NCI-H510A treated with DMSO at 0.1 percent for 48 hours (cell line): ENCODE measurements at places on chromosomes 5 and 9.

- DNase-seq, result no peak
Observed at GRCh38 chr9:127873223-127873691, 4.2 kb downstream of the AK1 start.

GRCh38 chr9:13744261-13744901, 464.9 kb upstream of the MPDZ start:
- DNase-seq, result no peak

DNA sequence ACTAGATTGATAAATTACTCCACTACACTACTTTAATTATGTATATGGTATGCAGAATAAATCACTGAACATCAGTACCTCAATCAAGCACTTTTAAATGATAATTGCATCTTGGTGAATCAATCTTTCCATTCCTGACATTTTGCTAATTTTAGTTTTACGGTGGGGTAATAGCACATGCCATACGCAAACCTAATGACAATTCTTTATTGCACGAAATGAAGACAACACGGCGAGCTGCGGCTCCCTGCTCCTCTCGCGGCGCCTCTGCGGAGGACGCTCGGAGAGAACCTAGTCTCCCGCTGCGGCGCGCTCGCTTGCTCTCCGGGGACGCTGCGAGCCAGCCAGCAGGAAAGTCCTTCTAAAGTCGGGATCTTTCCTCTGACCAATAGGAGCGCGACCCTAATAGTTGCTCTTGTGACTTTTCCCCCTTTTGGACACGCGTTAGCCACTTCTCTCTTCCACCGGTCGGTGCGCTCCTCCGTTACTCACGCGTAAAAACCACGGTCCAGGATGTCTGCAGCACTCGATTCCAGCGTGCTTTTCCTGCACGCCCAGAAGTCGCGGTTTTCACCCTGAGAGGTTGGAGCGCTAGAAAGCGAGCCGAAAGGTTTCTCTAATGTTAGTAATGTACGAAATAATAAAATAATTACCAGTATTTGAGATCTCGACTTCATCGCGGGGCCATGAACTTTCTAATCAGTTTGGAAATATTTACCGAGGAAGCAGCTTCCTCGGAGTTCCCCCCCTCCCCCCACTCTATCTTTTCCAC, 1.0 kb upstream of the MEF2C start:
- peak; percentile 36 for DNase-seq

- DNase-seq, result no peak
Observed at GRCh38 chr5:154562244-154562880, 84.3 kb upstream of the HAND1 start.

- peak; percentile 46 for DNase-seq
Observed at GRCh38 chr9:108382310-108382709, 473.5 kb downstream of the ACTL7B start.
